Astrocyte of the hippocampus (primary cell): ENCODE measurements at places on chromosomes 11 and 22.

DNA sequence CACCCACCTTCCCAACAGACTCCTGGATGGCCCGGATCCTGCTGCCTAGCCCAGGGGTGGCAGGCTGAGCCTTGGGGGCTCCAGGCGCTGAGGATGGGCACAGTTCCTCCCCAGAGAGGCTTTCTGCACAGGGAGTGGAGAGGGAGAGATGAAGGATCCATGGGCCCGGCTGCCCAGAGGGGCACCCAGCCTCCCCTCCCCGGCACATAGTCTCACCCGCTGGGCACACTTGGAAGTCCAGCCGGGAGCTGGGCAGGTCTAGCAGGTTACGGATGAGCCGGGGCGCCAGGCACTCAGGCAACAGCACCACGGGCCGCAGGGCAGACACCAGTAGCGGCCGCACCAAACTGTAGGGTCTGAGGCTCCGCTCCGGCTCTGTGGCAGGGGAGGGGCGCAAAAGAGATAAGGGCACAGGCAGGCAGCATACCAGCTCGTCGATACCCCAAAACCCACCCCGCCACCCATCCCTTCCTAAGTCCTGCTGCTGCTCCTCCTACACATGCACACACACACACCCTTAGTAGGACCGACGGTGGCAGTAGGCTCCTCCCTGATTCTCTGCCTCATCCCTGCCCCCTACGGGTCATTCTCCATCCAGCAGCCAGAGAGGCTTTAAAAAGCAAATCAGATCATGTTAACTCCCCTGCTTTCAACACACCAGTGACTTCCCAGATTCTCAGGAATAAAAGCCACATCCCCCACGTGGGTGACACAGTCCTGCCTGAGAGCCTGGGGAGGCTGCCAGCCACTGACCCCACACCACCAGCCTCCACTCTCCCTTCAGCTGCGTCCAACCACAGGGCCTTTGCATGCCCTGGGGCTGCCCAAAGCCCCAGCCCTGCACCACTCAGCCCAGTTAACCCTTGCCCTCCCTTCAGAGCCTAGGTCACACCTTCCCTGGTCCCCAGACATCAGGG, 6.5 kb upstream of the MFNG start:
- DNase-seq, result peak; percentile 74

DNA sequence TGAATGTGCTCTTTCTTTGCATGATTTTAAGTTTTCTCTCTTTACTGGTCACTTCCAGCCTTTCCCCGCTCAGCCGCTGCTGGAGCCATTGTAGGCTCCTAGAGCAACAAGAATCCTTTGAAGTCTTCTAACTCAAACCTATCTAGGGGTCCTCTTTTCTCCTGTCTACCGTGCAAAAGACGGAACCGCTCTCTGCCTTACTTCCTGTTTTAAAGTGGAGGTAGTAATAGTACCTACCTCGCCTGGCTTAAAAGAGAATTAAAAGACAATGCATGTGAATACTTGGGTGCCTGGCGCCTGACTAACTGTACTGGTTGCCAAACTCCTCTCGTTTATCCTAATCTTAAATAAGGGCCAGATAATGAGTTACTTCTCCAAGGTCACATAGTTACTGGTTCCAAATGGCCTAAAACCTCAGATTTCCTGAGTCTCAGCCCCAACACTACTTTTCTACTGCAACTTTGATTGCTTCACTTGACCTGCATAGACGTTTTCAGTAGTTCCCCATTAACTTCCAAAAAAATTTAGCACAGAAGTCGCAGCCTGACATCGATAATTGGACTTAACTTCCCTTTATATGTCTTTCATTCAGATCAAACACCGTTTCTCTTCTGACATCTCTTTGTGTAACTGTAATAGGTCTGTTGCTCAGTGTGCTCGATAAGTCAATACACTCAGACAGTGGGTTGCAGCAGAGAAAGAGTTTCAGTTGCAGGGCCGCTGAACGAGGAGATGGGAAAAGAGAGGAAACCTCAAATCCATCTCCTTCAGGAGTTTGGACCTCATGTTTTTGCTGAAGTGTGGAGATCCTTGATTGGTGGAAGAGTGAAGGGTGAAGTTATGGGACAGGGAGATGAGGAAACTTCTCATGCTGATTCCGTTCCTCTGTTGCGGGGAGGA, 891 bp downstream of the SAMM50 start:
- DNase-seq, result no peak

GRCh38 chr11:60119710-60120109, 31.2 kb downstream of the MS4A2 start:
- no peak for DNase-seq

DNA sequence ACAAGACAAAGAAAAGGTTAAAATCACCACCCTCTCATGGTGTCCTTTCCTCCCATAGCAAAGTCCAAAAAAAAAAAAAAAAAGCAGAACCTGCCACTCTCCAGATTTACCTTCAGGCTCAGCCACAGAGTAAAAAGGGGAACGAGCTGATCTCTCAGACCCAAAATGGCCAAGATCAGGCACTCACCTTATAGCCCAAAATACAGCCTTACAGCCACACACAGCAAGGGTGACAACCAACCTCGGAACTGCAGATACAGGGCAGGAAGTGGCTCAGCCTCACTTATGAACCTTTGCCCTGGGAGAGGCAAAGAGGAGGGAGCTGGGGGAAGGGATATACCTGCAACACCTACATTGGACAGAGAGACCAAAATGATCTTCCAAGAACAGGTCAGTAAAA, 4.5 kb downstream of the FHIP1B start:
- DNase-seq, result no peak

GRCh38 chr11:64339754-64340408, at the start of gene CCDC88B:
CCDC88B (plus strand) TSS chr11:64340204; CDS start chr11:64340267, 63 bp downstream.
- no peak for DNase-seq

- DNase-seq, result no peak
Observed at GRCh38 chr11:86595955-86596354, 76.5 kb downstream of the ME3 start.

GRCh38 chr22:47299863-47300697, 537.6 kb downstream of the TBC1D22A start:
- no peak for DNase-seq

DNA sequence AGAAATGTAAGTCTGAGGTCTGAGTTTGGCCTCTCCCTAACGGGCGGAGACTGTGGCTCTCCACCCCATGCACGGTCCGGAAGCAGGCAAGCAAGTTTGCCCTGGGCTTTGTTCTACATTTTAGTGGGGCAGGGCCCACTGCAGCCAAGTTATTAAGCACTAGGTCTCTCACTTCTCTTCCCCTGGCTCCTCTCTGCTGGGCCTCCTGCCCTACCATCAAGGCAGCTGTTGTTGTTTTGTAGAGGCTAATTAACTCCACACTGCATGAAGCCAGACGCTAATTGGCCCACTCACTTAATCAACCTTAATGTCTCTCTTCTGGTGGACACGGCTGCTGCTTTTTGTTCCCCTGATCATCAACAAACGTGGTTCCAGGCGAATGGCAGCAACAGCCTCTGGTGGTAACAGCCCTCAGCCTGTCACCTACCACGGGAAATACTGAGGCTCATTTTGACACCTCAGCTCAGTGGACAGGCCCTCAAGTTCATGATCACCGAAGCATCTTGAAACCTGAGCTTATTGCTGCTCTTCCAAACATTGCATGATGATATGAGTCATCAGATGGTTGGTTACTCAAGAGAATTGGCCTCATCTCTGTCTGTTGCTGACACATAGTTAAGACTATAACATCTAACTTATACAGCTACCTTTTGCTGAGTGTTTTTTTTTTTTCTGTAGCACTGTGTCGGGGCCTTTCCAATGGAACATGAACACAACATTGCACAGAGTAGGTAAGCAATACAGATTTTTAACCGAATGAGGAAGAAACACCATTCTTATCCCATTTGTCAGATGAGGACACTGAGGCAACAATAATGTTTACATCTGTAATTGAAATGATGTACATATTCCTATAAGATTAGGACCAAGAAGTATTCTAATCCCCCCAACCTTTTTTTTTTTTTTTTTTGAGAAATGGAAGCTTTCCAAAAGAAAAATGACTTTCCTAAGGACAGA, 20.8 kb upstream of the LMO2 start:
- DNase-seq, result peak; percentile 72

DNA sequence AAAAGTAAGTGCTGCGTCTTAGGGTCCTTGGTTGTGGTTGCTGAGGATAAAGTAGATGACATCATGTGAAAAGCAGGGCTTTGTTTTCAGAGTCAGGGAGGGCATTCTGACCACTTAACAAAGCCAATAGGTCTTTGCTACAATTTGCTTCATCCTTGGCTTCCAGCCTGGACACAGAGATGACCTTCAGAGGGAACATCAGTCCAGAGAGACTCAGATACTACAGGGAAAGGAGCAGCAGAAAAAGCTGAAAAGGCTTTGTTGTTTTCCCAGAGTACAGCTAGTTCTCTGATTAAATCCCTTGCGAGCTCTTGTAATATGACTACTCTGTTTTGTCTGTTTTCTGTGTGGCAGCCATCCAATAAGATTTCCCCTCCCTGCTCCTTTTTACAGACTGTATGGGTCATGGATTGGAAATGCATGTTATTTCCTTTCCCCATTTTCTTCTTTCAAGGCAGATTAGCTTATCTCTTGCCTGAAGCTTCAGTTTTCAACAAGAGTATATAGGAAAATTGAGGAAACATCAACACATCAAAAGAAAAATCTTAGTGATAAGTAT, 31.9 kb downstream of the ATG13 start:
- peak; percentile 94 for DNase-seq
